ENCODE measurements at places on chromosomes 6 and 20. TPM values are rescaled to one million over a fixed set of nuclear protein-coding genes. Genes with fewer than 3 reads are reported as not detected.
A peak's percentile ranks its signal among the peaks of the same experiment; 100 is the strongest.

DNA sequence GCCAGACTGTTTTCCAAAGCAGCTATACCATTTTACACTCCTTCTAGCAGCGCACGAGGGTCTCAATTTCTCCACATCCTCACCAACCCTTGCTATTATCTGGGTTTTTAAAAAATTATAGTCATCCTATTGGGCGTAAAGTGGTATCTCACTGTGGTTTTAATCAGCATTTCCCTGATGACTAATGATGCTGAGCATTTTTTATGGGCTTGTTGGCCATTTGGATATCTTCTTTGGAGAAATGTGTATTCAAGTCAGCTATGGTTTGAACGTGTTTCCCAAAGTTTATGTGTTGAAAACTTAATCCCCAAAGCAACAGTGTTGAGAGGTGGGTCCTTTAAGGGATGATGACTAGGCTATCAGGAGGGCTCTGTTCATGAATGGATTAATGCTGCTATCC lies 6.7 kb downstream of the MCUR1 start:
- DNase-seq, result no peak

- DNase-seq, result no peak
These were observed 103.4 kb upstream of the STMND1 start for GRCh38 chr6:16998461-16998860.

DNA sequence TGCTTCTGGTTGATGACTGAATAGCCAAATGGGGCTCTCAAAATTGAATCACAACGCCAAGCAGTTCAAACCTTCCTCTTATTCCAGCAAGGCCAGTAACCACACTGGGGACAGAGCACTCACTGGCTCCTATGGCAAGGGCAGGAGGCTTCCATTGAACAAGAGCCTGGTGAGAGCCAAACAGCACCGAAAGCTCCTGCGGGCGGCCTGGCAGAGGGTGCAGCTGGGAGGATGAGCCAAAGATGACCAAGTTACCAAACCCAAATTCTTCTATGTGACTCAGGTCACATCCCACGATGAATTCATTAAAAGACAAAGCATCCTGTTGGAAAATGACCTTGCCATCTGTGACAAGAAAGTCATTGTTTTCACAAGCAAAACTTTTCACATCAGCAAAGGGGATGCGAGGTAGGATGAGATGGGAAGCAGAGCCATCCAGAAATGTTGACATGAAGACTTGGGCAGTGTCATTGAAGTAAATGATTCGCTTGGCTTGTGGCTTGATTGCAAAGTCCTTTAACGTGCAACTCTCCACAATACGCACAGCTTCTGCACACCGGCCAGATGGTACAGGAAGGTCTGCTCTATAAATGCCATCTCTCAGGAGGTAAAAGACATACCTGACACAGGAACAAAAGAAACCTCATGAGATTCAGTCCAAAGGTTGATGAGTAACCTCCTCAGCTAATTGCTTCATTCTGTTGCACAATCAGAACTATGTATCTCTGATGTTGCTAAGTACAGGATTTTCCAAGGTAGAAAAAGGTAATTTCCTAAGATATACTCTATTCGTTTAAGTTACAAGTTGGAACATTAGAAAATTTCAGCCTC lies 36.3 kb downstream of the ROS1 start:
- no peak for DNase-seq

TP53TG5 gene
- not detected for total RNA-seq

GRCh38 chr6:38566295-38567030 lies 73.3 kb downstream of the BTBD9 start:
- no peak for DNase-seq

IRF4 gene
- total RNA-seq, result not detected

DNA sequence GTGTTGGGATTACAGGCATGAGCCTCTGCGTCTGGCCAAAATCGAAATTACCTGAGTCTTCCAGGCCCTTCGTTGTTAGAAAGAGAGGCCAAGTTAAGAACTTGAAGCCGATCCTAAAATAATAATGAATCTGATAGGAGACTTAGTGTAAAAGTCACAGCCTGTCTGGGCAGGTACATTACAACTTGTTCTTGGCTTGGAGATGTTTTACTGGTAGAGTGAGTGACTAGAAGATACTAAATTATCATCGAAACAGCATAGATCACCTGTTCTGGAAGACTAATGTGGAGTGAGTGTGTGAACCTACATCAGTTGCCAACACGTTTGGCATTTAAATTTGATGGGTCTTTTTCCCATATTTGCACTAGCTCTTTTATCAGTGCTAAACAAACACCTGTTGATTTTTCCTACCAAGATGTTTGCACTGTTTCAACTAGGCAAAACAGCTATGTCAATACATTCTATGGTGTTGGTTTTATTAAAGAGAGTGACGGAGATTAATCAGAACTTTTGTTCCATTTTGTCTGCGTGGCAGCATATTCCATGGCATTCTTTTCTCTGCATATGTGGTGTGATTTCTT lies 4.6 kb upstream of the TMEM217 start:
- no peak for DNase-seq

DNA sequence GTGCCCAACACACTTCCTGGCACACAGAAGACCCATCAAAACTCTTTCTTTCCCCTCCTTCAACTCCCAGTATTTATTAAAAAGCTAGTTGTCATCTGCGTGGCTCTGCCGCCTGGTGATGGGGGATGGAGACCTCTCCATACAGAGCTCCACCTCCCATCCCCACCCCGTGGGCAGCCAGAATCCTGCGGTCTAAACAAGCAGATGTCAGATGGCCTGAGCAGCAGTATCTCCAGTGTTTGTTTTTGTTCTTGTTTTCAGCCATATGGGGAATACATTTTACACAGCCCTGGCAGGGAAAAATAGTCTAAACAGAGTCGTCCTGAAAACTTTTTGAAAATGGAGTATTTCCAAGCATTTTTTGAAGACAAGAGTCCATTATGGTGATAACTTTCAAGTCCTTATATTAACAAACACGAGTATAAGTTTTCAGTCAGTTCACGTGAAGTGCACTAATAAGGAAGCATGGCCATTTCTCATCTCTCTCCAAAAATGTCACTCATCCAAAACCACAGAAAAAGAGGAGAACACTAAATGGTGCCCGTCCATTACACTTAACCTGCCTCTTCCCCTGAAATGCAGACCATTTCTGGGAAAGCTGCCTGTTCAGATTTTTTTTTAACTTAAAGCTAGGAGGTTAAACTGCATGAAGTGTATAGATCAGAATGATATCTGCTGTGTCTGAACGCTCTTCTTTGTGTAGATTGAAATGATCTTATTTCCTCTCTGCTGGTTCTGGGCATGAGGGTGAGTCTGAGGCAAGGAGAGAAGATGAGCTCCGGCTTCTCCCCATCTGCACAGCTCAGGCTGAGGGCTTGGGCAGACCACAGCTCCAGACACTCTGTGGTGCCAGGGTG lies 91.0 kb downstream of the TCP11 start:
- peak; percentile 93 for DNase-seq

GRCh38 chr6:13277231-13277630 lies 51.1 kb downstream of the TBC1D7 start:
- no peak for DNase-seq

DNA sequence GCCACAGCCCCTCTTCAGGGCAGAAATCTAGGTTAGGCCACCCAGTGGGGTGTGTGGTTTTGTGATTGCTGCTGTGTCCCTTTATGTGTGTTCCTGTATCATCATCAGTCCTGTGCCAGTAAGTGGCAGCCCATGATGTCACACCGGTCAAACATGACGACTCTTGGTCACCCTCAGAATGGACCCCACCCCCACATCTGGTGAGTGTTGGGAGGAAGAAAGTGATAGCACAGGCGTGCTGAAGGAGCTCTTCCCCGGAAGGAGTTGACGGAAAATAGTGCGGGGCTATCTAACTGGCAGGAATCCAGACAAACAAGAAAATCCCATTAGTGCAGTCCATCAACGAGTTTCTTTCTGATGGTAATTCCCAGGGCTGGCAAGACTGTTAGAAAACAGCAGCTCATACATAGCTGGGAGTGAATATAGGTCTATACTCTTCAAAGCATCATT lies 33.4 kb upstream of the IL17A start:
- DNase-seq, result no peak

All from IMR-90 (cell line).